ENCODE measurements at places on chromosomes 1 and 21.
A peak's percentile ranks its signal among the peaks of the same experiment; 100 is the strongest.

DNA sequence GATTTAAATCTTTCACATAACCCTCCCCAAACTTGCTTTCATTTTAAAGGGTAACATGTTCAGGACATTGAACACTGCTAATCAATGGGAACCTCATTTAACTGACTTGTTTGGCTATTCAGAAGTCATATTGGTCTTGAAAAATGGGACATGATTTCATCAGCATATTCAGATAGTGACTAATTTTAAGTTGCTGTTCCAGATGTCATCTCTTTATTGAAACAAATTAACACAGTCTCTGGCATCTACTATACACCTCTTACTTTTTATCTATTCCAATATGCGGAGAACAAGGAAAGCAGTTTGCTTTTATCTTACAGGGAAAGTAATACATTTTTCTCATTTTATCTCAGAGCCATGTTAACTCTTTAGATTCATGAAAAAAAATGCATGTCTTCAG is 310.1 kb downstream of the S1PR1 start:
- no peak for DNase-seq

GRCh38 chr1:37691497-37692077 is 729 bp upstream of the CDCA8 start:
- DNase-seq, result no peak

- DNase-seq, result no peak
These were observed 262.0 kb downstream of the HMCN1 start for GRCh38 chr1:185996211-185996610.

GRCh38 chr1:67833602-67833940 is 304 bp upstream of the GNG12 start:
- peak; percentile 34 for DNase-seq

- DNase-seq, result no peak
These were observed 27.1 kb downstream of the MAB21L3 start for GRCh38 chr1:116138277-116138792.

DNA sequence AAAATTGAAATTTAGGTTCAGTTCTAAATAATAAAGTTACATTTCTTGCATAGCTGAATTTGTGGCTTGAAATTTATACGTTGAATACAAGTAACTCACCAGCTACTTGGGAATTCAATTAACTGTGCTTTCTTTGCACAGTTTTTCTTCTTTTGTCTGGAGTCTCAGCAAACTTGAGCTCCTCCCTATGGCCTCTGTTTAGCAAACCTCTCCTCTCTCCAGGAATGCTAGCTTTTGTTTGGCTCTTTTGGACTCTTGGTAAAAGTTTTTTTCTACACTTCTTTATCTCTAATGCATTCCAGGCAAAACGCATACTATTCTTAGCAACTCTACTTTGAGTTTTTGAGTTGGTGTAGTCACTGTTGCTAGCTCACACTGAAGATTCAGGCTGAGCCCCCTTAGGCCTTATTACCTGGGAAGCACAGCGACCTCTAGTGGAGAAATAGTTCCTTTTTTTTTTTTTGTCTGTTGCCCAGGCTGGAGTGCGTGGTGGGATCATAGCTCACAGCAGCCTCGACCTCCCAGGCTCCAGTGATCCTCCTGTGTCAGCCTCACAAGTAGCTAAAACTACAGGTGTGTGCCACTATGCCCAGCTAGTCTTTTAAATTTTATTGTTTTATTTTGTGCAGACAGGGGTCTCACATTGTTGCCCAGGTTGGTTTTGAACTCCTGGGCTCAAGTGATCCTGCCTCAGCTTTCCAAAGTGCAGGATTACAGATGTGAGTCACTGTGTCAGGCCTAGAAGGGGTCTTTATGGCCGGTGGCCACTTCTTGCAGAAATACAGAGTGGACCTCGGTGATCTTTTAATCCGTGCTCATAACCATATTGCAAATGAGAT is 61.7 kb downstream of the CASQ2 start:
- peak; percentile 25 for DNase-seq

DNA sequence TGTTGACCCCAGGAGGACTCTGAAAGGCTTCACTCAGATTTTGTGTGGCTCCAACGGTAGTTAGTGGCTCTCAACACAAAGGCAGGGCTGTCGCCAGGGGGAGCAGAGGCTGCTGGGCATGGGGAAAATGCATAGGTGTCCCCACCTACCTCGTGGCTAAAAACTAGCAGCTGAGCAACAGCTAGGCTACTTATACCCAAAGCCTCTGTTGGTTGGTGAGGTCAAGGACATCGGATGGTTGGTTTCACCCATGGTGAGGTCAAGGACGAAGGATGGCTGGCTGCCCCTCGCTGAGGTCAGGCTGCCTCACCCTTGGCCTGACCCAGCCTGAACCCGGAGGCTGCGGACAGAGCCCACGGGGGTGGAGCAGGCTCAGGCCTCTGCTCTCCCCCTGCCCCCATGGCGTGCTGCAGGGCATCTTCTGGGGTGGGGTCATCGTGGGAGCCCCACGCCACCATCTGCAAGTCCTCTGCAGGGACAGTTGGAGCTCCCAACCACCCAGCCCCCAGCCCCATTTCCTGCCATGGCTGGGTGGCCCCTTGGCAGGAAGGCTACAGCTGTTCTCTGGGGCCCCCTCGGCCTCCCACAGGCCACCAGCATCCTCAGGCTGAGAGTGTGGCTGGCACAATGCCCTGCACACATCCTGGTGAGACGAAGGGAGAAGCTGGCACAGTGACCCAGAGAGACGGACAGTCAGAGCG is 8.5 kb upstream of the GNB1 start:
- DNase-seq, result no peak

Measured in AG09309 (cell line).